Activated naive CD8-positive, alpha-beta T cell treated with anti-CD3 and anti-CD28 coated beads, Interleukin-2, amount 10 ng/mL, durations not matched to agents 7 days and 5 days (primary cell): ENCODE measurements at places on chromosomes 13 and 19.

- H3K36me3 ChIP-seq: peaks cover 2% of the 10 kb centered on the region
- peaks cover 10% of the 10 kb centered on the region for H3K4me1 ChIP-seq
- peak; percentile 63 for DNase-seq
- H3K27ac ChIP-seq: no peak overlapping the region
- H3K27me3 ChIP-seq: peaks cover 50% of the 10 kb centered on the region
Measured at GRCh38 chr19:8335343-8336071, 7.6 kb downstream of the KANK3 start.

GRCh38 chr19:53865523-53865917, 2.2 kb upstream of the MYADM start:
- H3K36me3 ChIP-seq: no peaks in the 10 kb centered on the region
- H3K27me3 ChIP-seq: peaks cover 2% of the 10 kb centered on the region
- peak overlapping the region; percentile 93 for H3K27ac ChIP-seq
- no peak for DNase-seq

DNA sequence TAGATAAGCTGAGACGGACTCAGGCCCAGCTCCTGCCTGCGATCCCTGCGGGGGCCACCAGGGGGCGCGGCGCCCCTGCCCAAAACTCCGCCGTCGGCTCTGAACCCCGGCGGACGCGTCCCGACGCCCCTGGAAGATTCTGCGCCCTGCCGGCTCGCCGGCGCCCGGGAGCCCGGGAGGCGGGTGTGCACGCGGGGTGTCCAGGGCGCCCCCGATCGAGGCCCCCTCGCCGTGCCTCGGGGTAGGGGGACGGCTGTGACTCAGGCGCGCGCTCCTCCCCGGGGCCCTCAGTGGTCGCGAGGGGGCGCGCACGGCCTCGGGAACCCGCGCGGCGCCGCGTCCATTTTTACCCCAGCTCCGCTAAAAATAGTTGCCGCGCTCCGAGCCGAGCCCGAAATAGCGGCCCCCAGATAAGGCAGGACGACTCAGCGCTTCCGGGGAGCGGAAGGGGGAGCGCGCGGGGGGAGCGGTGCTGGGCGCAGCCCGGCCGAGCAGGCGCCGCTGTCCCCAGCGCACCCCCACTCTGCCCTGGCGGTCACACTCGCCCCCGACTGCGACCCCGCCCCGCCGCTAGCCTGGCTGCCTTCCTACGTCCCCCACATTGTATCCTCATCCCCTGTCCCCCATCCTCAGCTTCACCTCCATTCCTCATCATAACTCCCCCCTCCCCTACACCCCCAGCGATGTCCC, 16.0 kb upstream of the ERCC1 start:
- no peaks in the 10 kb centered on the region for H3K27me3 ChIP-seq
- peak; percentile 92 for DNase-seq
- no peaks in the 10 kb centered on the region for H3K36me3 ChIP-seq
- peaks cover 21% of the 10 kb centered on the region for H3K4me1 ChIP-seq
- peak overlapping the region; percentile 90 for H3K27ac ChIP-seq
- H3K4me3 ChIP-seq: peak overlapping the region; percentile 85

DNA sequence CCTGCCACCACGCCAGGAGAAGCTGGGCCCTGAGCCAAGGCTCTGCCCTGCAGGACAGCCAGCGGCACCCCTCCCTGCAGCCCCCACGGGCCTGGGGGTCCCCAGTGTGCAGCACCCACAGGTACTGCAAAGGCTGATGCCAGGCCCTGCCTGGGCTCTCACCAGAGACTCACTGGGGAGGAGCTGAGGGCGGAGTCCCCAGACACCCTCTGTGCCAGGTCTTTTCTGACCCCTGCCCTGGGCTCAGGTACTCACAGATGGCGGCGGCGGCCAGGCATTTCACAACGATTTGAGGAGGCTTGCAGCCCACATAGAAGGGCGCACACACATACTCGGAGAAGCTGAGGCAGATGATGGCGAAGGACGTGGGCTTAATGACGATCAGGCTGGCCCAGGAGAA, 5.7 kb downstream of the SLC7A9 start:
- H3K36me3 ChIP-seq: no peaks in the 10 kb centered on the region
- H3K27me3 ChIP-seq: no peaks in the 10 kb centered on the region
- no peaks in the 10 kb centered on the region for H3K4me1 ChIP-seq
- no peak for DNase-seq

DNA sequence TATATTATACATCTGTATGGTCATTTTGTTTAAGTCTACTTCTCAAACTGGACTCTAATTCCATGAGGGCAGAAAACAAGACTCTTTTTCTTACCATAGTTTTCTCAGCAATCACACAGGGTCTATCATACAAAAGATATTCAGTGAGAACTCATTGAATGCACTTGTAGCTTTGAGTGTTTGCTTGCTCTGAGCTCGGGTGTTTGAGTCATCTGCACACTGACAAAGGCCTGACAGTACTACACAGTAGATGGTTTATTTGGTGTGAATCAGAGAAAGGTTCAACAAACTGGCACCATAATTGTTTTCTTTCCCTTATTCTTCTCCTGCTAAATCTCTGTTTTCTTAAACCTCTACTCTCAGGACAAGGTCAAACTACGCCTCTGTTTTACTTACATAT, 586.4 kb downstream of the LMO7 start:
- H3K27me3 ChIP-seq: no peaks in the 10 kb centered on the region
- H3K4me3 ChIP-seq: no peak overlapping the region
- no peak overlapping the region for H3K27ac ChIP-seq
- H3K4me1 ChIP-seq: no peaks in the 10 kb centered on the region

DNA sequence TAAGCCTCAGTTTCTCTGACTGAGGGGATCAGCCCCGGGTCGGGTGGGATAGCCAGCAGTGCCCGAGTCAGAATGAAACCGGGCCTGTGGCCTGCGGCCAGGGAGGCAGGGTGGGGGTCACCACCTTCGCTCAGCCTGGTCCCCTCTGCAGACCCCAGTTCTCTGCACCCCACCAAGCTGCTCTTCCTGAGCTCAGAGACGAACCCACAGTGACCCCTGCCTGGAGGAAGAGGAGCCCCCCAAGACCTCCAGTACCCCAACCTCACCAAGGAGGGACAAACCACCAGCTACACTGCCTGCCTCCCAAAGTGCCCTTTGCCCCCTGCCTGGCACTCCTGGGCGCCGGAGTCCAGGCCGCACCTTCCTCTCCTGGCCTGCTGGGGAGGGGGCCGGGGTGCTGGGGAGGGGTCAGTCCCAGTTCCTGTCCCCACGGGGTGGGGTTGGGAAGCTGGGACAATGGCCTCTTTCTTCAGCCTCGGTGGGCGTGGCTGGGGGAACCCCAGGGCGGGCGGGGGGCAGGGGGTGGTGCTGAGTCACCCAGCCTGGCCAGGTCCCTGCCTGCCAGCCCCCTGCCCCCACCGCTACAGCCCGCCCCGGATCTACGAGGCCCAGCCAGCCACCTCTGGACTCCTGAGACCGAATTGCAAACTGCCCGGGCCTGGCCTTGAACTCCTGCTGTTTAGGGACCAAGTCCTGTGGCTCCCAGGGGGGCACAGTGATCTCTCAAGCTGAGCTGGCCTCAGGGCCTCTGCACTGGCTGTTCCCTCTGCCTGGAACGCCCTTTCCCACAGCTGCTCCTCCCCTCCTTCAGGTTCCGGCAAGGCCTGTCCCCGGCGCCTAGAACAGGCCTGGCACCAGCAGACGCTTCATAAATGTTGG, 14.3 kb downstream of the ZBTB7A start:
- peaks cover 24% of the 10 kb centered on the region for H3K4me1 ChIP-seq
- peaks cover 35% of the 10 kb centered on the region for H3K36me3 ChIP-seq
- no peak for DNase-seq
- no peak overlapping the region for H3K27ac ChIP-seq

DNA sequence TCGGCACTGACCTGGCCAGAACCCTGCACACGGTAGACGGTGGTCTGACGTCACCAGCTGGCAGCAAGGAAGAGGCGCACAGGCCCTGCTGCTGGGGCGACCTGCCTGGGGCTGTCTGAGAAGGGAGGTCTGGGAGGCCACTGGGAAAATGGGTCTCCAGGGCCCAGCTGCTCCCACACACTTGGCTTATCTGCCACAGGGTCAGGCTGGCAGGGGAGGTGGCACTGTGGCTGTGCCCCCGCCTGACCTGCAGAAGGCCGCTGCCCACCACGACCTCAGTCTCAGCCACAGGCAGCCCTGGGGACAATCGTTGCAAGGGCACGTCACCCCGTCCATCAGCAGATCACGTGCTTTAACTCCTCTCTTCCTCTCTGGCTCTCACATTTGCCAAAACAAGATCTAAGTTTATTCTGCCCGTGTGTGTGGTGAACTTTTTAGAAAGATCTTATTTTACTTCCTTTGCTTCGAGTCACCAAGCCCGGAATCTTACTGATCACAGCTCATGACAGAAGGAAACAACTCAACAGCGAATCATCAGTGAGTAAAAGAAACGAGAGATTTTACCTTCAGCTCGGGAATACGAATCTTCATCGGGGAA, 45.2 kb upstream of the RANBP3 start:
- no peak for DNase-seq
- no peak overlapping the region for H3K27ac ChIP-seq
- no peaks in the 10 kb centered on the region for H3K27me3 ChIP-seq
- H3K36me3 ChIP-seq: no peaks in the 10 kb centered on the region

- H3K4me3 ChIP-seq: no peak overlapping the region
- H3K36me3 ChIP-seq: no peaks in the 10 kb centered on the region
- peaks cover 1% of the 10 kb centered on the region for H3K4me1 ChIP-seq
- H3K27me3 ChIP-seq: peaks cover 34% of the 10 kb centered on the region
Measured at GRCh38 chr19:45385392-45386221, 15.2 kb upstream of the ERCC2 start.

- H3K4me1 ChIP-seq: peaks cover 6% of the 10 kb centered on the region
- peaks cover 90% of the 10 kb centered on the region for H3K27me3 ChIP-seq
- DNase-seq: no peak
- H3K4me3 ChIP-seq: no peak overlapping the region
Measured at GRCh38 chr13:27968316-27969081, 616 bp downstream of the CDX2 start.

- no peaks in the 10 kb centered on the region for H3K4me1 ChIP-seq
- H3K27me3 ChIP-seq: peaks cover 9% of the 10 kb centered on the region
- DNase-seq: no peak
- no peak overlapping the region for H3K27ac ChIP-seq
Measured at GRCh38 chr13:47148543-47148942, 251.7 kb upstream of the HTR2A start.

DNA sequence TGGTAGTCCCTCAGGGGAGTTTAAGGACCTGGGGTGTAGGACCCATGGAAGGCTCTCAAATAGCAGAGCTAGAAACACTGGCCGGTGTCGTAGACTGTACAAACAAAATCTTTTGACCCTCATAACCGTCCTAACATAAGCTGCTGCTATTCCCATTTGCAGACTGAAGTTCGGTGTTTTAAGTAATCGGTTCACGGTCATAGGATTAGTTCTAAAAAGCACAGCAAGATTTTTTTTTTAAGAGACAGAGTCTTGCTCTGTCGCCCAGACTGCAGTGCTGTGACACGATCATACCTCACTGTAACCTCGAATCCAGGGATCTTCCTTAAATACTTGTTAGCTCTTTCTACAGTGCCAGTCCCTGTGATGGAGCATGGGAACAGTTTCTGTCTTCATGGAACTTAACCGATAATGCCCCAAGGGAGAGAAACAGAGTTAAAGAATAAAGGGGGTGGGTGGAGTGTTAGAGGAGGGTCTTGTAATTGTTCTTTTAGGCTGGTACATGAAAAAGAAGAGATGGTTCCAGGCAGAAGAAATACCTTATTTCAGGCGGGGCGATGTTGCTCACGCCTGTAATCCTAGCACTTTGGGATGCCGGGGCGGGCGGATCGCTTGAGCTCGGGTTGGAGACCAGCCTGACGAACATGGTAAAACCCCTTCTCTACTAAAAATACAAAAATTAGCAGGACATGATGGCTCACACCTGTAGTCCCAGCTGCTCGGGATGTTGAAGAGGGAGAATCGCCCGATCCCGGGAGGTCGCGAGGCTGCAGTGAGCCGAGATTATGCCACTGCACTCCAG, 475 bp upstream of the ZC3H4 start:
- peaks cover 15% of the 10 kb centered on the region for H3K4me1 ChIP-seq
- H3K4me3 ChIP-seq: peak overlapping the region; percentile 97
- DNase-seq: no peak
- H3K27ac ChIP-seq: peak overlapping the region; percentile 100
- H3K36me3 ChIP-seq: peaks cover 23% of the 10 kb centered on the region

DNA sequence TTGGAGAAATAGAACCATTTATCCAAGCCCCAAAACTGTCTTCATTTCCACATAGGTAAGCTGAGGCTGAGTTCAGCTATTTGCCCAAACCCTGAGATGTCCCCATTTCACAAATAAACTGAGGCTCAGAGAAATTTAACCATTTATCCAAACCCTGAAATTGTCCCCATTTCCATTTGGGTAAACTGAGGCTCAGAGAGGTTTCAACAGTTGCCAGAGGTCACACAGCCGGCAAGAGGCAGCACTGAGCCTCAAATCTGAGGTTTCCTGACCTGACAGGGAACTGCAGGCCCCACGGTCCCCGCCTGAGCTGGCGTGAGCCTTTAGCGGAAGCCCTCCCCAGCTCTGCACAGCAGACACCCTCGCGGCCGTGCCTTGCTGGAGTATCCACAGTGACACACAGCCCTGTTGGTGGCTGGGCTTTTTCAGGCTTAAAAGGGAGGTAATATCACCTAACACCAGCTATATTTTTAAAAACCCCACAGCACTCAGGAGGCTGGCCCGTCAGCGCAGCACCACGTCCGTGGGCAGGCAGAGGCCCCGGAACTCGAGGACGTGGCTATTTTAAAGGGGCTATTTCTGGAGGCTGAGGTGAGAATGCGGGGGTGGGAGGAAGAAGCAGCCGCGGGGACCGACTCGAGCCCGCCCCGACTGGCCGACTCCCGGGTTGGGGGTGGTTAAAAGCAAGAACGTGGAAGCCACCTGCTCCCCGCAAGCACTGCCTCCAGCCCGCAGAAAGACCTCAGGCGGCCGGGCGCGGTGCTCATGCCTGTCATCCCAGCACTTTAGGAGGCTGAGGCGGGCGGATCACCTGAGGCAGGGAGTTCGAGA, 18.5 kb downstream of the PTPRS start:
- no peaks in the 10 kb centered on the region for H3K36me3 ChIP-seq
- H3K4me3 ChIP-seq: no peak overlapping the region

- H3K4me3 ChIP-seq: no peak overlapping the region
- DNase-seq: no peak
Measured at GRCh38 chr13:113565526-113566226, 18.9 kb upstream of the TFDP1 start.

GRCh38 chr13:40313269-40314200, 352.9 kb downstream of the FOXO1 start:
- H3K27ac ChIP-seq: no peak overlapping the region
- peaks cover under 1% of the 10 kb centered on the region for H3K36me3 ChIP-seq
- peaks cover 42% of the 10 kb centered on the region for H3K4me1 ChIP-seq
- DNase-seq: no peak
- no peak overlapping the region for H3K4me3 ChIP-seq

DNA sequence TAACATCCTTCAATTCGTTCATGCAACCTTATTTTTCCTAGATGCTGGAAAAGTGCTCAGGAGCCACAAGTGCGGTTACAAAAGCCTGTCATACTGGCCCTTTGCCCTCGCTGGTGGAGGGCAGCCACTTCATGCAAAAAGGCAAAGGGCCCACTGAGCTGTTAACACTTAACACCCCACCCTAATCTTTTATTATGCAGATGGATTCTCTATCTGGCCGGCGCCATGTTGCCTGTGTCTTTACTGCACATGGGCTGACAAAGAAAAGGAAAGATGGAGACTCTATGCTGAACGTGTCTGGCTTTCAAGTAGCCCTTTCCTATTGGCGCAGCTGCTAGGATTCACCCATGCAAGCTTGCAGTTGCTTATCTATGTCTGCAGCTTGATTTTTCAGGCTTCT, 10.8 kb downstream of the OR7D2 start:
- H3K4me1 ChIP-seq: no peaks in the 10 kb centered on the region
- no peak overlapping the region for H3K4me3 ChIP-seq
- no peaks in the 10 kb centered on the region for H3K36me3 ChIP-seq
- no peak overlapping the region for H3K27ac ChIP-seq
